ENCODE measurements at places on chromosomes 3 and 15.

- DNase-seq = no peak
These were observed 789.8 kb downstream of the EDEM1 start for GRCh38 chr3:5977331-5977730.

DNA sequence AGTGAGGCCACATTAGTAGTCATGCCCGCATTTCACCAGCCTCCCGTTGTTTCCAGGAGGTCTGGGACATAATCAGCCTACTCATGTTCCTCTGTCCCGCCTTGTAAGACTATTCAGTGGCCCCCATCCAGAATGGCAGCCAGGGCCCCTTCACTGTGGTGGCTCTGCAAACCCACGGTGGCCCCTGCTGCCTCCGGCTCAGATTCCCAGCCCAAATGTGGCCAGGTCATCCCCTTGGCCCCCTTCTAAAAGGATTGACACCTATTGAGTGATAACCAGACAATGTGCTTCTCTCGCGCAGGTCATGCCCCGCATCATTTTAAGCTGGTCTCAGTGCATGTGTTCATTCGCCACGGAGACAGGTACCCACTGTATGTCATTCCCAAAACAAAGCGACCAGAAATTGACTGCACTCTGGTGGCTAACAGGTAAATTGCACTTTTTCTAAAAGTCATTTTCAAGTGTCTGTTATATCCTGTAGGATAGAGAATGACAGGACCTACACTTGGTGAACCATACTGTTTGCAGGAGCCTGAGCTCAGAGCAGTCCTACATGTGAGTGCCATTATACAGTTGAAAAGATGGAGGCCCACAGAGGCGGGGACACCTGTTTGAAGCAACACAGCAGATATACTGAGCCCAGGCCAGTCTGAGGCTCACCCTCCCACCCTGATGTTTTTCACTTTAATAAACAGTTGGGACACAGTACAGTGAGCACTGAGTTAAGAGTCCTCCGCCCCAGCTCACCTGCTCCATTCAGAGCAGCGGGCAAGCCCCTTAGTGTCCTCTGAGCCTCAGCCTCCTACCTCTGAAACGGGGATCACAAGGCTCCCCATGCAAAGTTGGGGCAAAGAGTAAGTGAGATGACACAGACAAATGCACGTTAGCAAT is 47.7 kb downstream of the PXYLP1 start:
- no peak for DNase-seq

DNA sequence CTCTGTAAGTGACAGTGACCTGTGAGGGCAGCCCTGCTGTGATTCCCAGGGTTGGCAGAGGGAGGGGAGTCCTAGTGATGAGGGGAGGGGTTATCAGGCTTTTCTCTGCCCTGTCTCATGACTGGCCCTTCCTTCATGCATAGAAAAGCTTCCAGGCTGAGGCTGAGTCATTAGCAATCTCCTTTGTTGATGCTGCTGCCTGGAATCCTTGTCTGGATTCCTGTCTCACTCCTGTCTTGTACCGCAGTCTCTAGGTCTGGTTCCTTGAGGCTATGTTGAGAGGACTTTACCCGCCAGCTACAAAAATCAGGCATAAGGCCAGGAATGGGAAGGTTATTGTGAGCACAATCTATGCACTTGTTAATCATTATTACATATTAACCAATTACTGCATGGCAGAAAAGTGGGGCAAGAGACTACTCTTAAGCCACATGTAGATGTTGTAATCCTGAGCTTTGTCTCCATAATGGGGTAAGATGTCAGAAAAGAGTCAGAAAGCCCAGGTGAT is 7.2 kb downstream of the KLHL6 start:
- DNase-seq = no peak

DNA sequence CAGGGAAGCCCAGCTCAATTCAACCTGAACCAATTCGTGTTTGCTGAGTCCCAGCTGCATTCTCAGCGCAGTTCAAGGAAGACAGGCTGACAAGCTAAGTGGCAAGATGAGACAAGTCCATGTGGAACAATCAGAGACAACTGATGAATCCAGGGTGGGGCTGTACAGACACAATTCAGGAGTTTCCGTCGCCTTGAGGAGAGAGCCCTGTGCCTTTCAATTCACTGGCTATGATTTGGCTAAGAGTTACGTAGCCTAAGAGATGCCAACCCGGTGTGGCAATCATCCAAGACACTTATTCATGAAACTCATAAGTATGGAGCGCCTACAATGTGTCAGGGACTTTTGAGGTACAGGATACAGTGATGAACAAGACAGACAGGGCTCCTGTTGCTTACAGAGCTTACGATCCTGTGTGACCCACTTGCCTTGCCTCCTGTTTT is 15.5 kb upstream of the ZBED2 start:
- DNase-seq = no peak

DNA sequence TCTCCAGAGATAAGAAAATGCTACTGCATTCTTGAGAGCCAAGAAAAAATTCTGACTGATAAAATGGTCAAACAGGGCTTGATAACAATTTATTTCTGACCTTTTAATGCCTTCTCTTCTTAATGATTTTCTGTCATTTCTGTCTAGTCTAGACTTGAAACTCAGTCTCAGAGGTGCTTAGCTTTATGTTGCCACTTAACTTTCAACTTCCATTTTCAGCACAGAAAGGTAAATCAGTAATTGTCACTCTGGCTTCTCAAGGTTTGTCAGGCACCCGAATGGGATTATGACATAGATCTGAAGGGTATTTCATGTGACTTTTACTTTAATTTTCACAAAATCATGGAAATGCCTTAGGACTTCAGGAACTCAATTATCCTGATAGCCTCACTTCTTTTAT is 155.4 kb upstream of the GBE1 start:
- no peak for DNase-seq

- no peak for DNase-seq
These were observed 467.2 kb upstream of the AGTR1 start for GRCh38 chr3:148230473-148230872.

GRCh38 chr3:114446600-114446999 is 152.8 kb downstream of the TIGIT start:
- DNase-seq = no peak

- DNase-seq = no peak
These were observed 28.6 kb downstream of the MEGF11 start for GRCh38 chr15:66224946-66225345.

GRCh38 chr3:80159990-80160506 is 392.2 kb upstream of the ROBO1 start:
- DNase-seq = no peak

DNA sequence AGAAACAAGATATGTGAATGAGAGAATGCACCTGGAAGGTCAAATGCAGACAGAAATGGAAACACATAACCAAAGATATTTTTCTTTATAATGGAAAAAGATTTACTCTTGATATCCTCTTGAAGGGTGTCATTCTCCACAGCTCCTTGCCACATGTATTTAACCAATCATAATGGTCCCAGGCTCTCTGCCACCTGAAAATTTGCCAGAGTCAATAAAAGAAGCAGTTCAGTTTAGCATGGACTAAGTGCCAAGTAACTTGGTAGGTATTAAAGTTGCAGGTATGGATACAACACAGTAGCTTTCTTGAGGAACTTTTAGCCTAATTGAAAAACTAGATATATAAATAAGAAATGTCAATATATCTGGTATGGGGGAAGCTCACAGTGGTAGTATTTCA is 33.5 kb downstream of the TUSC7 start:
- DNase-seq = no peak

GRCh38 chr3:138186221-138186620 is 880 bp upstream of the ARMC8 start:
- no peak for DNase-seq

- no peak for DNase-seq
These were observed 425.0 kb downstream of the TIGIT start for GRCh38 chr3:114718898-114719210.

- no peak for DNase-seq
These were observed 7.7 kb upstream of the RFT1 start for GRCh38 chr3:53137835-53138446.

GRCh38 chr15:98690272-98690950 is 42.1 kb downstream of the IGF1R start:
- DNase-seq = no peak

DNA sequence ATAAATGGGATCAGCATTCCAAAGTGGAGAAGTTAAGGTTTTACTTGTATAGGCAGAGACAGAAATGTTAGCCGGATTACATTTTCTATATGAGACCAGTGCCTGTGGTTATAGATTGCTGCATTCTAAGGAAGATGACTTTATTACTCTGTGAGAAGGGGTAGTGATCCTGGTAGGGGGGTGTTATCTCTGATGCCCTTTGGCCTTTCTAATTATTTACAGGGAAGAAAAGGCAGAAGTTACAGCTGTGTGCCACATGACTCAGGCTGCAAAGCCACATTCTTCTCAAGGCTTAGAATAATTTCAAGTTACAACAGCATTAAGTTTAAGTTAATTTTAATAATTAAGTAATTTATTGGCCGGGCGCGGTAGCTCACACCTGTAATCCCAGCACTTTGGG is 2.2 kb upstream of the TMC3 start:
- DNase-seq = no peak

DNA sequence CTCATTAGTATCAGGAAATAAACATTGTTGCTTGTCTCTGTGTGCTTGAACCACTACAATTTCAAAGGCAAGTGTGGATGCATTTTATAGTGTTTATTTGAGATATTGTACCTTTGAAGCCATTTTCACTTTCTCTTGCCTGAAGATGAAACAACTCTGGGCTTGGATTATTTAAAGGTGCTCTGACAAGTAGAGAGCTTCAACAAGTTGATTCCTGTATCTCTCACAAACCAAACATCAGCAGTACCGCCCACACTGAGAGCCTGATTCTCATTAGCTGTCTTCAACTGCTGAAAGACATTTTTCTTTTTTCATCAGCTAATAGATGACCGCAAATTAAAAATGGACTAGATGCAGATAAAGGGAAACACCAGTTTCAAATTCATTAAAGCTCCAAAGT is 806 bp upstream of the CERS3 start:
- DNase-seq = no peak

- no peak for DNase-seq
These were observed 984 bp downstream of the RNU6-1 start for GRCh38 chr15:67838789-67839332.

GRCh38 chr3:25235466-25235865 is 192.6 kb upstream of the RARB start:
- DNase-seq = no peak

- no peak for DNase-seq
These were observed 361.4 kb upstream of the ICE2 start for GRCh38 chr15:60840306-60840702.

DNA sequence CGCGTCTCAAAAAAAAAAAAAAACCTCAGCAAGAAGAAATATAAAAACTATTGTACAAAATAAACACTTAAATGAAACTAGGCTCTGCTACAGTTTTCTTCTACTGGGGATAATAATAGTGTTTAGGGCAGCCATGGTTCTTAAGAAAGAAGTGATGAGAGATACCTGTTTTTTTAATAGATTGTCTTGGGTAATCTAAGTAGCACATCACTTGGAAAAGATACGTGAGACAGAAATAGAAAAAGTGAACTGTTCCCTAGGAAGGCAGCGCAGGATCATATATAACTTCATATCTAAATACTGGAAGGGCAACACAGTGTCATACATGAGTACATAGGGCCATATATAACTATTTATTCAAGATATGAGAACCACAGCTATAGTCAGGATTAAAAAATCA is 11.9 kb downstream of the GOLGB1 start:
- no peak for DNase-seq

GRCh38 chr3:17733215-17733614 is 9.2 kb downstream of the TBC1D5 start:
- DNase-seq = no peak

DNA sequence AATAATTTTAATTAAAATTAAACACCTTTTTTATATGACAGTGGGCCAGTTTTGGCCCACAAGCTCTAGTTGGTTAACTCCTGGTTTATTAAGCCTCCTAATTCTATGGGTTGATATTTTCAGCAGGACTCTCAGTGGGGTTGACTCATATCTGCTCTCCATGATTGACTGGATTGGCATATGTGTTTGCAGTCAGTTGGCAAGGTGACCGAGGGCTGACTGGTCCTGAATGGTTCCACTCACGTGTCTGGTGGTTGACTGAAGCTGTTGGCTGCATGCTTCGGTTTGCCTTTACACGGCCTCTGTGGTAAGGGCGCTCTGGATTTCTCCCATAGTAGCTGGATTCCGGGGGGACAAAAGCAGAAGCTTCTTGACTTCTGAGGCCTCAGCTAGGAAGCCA is 65.3 kb upstream of the ZNF280D start:
- DNase-seq = no peak

Measured in stimulated activated CD4-positive, alpha-beta T cell treated with anti-CD3 and anti-CD28 coated beads, Interleukin-15, amount 100 ng/mL, for 1 hour (primary cell).